ENCODE measurements at places on chromosomes 5 and 9.

DNA sequence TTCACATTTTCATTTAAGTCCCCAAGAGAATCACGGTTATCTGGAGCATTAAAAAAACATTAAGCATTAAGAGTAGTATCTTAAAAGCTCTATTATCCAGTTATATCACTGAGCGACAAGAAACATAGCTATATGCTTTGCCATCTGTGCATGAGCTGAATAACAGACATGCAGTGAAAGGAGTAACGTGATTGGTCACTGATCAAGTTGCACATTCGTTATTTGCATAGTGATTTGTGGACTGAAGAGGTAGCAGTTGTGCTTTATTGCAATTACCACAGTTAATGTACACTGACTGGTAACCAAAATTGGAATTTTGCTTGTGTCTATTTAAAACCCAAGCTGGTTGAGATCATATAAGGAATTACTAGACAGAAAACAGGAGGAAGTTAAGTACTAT, 107.4 kb downstream of the MCTP1 start:
- DNase-seq, result no peak

DNA sequence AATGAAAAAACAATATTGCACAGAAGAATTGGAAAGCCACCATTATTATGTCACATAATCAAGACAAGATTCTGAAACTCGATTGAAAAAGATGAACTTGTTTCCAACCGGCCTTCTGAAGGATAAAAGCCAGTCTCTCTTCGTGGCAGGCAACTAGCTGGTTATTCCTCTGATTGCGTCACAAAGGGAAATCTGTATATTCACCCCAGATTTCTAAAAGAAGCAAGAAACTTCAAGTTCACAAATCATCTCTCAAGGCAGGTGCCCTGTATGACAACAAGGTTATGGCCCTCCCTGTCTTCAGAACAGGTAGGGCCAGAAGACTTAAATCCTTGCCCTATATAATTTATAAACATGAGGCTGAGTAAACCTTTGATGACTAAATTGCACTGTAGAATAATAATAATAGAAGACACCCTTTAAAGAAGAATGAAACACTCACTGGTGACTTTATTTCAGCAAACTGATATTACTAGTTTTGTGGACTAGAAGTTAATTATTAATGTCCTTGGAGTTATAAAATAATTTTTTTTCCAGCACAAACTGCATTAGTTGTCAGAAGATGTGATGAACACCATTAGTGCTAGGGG, 2.9 kb upstream of the KLF4 start:
- DNase-seq, result no peak

GRCh38 chr5:94694671-94695070, 76.2 kb downstream of the SLF1 start:
- no peak for DNase-seq

DNA sequence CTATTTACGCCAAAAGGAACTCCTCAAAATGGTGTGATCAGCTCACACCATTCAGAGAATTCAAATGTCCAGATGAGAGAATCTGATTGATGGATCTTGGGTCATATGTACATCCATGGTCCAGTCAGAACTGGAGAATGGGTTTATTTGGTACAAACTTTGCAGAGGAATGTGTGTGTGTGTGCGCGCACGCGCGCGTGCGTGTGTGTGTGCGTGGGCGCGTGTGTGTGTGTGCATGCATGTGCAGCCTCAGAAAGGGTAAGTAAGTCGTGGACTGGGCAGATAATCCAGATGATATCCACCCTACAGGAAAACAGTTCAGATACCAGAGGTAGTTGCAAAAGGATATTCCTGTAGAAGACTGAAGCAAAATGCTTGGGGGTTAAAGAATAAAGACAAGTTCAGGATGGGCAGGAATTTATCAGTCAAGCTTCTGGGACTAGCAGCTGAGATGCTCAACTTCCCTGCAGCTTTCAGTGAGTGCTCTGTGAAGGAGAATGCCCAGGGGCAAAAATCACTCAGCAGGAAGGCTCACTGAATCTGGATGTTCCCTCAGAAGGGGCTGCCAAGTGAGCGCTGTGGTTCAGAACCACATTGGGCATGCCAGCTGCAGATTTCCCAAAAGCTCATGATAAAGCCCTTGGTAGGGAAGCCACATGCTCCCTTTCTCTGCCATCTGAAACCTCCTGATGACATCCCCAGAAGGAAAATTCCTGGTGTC, 440.5 kb upstream of the SGCD start:
- no peak for DNase-seq

DNA sequence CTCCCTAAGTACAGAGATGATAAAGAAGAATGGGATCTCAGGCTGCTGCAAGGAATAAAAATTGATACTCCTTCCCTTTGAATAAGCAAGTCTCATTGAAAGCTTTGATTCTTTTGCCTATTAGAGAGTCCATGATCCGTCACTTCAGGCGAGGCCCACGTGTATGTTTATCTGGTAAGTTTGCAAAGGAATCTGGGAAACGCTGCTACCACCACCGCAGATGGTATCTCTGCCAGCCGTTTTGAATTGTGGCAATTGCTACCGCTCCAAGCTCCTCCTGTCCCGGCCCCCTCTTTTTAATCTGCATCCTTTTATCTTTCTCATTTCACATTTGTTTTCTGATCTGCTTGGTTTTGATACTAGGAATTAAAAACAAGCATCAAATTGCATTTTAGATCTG, 42.9 kb upstream of the GRIA1 start:
- no peak for DNase-seq

DNA sequence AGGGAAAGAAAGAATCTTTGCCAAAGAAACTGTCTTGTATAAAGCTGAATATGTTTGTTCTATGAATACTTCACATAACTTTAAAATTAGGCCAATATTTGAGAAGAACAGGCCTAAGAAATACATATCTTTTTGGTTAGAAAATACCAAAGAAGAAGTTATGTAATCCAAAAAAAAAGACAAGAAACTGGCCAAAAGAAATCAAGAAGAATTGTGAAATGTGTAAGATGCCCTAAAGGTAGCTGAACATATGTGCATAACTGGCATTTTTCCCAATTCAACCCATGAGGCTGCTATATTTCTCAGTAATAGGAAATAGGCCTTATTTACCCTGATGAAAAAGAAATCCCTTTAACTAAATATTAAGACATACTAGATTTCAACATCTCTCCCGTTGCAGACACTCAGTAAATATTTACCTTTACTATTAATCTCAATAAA, 290.0 kb downstream of the CETN3 start:
- no peak for DNase-seq

GRCh38 chr5:72210888-72211678, 103.8 kb downstream of the MAP1B start:
- DNase-seq, result no peak

DNA sequence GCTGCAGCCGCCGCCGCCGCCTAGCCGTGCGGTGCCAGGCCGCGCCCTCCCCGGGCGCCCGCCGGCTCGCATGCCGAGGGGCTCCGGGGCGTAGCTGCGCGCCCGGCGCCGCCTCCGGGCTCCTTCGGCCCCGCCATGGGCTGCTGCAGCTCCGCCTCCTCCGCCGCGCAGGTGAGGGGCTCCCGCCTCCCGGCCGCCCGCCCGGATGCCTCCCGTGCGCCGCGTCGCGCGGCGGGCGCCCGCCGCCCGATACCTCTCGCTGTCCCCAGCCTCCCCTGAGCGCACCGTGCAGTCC, 230 bp downstream of the SLC44A1 start:
- peak; percentile 36 for DNase-seq

GRCh38 chr5:78253201-78253600, 41.3 kb downstream of the AP3B1 start:
- DNase-seq, result no peak

GRCh38 chr9:32606811-32607210, 28.7 kb downstream of the TAF1L start:
- no peak for DNase-seq

DNA sequence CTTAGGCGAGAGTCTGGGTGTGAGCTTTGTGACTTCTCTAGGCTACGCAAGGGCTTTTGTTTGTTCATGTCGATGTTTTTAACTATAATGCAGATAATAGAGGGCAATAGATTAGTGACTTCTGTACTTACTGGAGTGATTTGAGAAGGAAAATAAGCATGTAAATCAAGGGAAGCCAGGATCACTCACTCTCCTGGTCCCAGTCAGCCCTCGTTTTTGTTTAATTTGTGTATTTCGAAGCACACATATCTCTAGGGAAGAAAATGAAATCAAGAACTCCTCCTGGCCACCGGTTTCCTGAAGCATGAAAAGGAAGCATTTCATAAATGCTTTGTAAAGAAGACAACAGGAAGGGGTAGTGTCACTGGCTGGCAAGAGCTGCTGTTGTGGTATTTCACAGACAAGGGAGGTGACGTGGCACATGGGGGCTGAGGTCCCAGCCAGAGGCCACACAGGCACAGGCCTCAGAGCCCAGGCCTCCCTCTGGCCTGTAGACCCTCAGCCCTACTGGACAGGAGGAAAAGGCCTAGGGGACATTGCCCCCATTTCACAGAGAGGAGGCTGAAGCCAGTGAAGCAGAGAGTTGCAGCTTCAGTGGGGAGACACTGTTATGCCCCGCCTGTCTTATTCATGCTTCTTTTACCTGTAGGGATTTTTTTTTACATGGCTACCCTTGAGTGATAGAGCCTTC, 34.1 kb downstream of the IRF1 start:
- DNase-seq, result no peak

DNA sequence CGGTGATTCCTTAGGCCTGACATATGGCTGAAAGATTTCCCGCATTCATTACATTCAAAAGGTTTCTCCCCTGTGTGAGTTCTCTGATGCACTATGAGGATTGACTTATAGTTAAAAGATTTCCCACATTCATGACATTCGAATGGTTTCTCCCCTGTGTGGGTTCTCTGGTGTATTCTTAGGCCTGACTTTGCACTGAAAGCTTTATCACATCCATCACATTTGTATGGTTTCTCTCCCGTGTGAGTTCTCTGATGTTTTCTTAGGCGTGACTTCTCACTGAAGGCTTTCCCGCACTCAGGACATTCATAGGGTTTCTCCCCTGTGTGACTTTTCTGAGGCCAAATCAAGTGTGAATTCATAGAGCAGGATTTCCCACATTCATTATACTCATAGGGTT, 35.8 kb downstream of the ZNF782 start:
- no peak for DNase-seq

DNA sequence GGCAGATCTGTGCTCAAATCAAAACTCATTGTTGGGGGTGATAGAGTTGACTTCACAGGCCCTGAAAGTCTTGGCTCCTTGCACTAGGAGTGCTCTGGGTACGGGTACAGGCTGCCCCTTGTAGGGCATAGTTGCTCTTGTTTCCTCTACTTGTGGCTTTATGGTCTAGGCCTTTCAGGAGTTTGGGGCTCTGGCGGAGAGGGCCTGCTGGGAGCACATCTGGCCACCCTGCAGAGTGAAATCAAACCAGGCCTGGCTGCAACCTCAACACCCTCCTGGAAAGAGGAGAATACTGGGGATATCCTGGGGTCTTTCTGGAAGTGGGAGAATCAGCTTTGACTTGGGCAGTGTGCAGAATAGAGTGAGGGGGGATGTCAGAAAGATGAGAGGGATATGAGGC, 1.5 kb downstream of the TGFBI start:
- no peak for DNase-seq

DNA sequence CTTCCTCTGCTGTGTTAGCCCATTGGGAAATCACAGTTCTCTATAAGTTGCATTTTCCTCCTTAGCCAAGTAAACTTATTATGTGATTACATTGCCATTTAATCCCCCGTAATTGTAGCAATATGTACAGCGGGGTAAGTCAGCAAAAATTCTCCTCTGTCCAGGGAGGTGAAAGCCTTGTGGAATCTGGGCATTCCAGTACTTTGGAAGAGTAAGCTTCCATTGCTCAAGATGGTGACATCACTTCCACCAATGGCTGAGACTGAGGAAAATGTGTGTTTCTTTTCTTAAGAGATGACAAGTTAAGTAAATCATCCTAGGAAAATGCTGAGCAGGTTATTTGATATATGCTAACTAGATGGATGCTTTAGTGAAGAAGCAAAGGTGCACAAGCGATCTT, 436.7 kb downstream of the CETN3 start:
- DNase-seq, result no peak

DNA sequence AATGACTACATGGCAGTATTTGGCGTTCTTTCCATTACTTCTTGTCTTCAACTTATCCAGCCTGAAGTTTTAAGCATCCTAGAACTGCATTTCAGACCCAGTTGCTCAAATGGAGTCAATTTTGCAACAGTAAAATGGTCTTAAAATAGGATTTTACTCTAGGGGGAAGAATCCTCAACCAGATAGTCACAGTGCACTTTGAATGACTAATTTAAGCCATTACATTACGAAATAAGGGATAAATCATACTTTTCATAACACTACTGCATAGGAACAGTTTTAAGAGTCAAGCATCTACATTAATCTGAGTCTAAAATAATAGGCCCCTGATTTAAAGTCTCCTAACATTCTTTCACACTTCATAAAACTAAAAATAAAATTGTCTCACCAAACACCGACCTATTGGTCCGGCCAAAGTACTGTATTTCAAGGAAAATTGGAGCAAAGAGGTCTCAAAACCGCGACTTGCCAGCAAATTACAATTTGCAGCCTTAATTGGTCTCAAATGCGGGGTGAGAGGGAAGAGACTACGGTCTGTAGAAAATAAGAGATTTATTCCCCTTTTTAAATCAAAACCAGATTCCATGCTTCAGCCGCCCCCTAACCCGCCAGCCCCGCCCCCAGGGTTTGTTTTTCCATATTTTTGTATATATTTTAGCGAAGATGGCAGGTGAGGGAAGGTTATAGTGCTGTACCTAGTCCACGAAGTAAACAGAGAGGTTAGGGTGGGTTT, 1.2 kb upstream of the SMARCA2 start:
- DNase-seq, result no peak

DNA sequence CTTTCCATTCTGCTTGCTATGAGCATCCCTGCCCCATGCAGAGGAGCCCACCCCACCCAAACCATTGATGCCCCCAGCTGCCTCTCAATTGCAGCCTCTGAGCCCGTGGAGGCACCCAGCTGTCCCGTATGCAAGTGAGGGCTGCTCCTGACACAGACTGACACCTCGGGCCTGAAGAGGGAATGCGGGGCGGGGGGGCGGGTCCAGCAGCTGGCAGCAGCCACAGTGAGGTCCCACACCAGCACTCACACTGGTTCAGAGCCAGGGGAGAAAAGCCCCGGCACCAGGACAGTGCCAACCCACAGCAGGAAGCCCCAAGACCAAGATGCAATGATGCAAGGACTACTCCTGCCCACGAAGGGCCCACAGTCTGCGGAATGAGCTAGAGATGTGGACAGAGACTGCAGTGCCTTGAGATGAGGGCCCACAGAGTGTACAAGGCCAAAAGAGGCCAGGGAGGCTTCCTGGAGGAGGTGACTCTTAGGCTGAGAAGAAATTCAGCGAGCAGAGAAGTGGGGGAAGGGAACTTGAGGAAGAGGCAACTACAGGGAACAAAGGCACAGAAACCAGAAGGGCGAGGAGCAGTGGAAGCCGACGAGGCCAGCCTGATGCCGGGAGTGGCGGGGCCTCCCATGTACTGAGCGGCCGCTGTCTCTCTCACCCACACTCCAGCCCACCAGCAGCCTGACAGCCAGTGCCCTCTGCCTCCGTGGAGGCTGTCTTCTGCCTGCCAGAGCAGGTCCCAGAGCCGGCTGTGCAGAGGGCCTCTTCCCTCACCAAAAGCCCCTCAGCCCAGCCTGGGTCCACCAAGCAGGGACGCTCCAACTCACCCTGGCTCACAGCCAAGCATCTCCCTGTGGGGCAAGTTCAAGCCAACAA, 9.2 kb downstream of the EEIG1 start:
- DNase-seq, result no peak

Measured in GM12892 (cell line).